ENCODE measurements at places on chromosomes 2 and 18.

DNA sequence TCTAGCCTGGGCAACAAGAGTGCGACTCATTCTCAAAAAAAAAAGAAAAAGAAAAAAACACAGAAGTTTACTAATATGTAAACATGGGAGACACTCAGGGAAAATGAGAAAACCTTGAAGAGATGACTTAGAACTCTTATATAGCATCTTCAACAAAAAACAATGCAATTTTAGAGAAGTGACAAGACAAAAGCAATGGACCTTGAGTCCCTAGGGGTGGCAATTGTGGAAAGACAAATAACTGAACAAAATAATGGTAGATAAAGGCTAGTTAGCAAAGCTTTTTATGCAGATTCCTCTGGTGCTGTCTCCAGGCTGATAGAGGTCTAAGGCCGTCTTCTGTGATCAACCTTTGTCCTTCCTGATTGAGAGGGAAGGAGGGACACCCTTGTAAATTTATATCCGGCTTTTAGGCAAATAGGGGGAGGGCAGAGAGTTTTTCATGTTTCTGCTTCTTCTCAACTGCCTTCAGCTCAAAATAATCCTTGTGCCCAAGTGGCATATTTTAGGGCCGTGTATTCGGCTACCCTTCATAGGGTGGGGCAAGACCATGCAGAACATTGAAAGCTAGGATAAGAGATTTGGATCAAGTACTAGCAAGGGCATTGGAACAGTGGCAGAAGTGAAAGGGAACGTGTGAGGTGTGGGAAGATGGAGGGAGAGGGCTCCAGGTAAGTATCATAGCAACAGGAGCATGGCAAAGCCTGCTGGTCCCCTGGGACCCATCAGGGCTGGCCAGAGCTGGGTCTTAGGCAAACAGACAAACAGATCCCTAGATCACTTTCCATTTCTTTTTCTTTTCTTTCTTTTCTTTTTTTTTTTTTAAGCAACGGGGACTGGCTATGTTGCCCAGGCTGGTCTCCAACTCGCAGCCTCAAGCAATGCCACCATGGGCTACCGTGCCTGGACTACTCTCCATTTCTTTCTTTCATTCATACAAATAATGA is 116.2 kb upstream of the STPG4 start:
- no peak for DNase-seq

GRCh38 chr2:161427664-161428587 is 11.8 kb downstream of the TBR1 start:
- DNase-seq, result no peak

DNA sequence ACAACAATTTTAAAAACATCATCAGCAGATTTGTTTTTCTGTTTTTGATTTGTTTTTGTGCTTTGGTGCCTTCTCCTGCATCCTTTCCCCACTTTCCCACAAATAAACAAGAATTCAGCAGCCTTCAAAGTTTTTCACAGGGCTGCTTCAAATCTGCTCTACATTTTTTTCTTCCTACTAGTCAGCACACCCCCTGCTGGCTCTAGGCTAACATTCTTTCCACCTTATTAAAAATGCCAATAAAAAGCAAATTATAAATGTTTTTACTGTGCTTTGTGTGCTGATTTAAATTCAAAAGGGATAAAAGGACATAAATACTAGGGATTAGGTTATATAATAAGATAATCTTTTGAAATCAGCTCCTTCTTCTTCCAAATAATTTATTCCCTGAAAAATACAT is 6.2 kb upstream of the CNTNAP5 start:
- no peak for DNase-seq

- no peak for DNase-seq
Observed at GRCh38 chr2:170680172-170680941, 34.8 kb upstream of the SP5 start.

- DNase-seq, result no peak
Observed at GRCh38 chr2:109623923-109624322, 9.8 kb downstream of the SOWAHC start.

- DNase-seq, result no peak
Observed at GRCh38 chr2:30625276-30625675, 178.2 kb downstream of the LCLAT1 start.

DNA sequence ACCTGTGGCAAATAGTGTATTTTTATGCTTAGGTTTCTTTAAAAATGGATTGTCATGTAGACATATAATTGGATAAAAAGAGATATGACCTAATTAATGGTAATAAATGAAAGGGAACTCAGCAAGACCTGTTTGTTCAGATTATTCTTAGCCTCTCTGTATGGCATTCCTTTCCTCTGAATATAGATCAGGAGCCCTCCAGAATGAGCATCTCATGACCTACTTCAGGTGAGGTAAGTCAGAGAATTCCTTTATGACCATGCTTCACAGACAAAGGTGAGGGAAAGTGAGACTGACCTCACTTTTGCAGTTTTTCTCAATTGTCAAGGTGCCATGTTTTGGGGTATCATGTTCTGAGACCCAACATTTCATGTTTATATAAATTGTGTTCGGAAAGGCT is 1744.3 kb upstream of the PIK3C3 start:
- DNase-seq, result no peak

DNA sequence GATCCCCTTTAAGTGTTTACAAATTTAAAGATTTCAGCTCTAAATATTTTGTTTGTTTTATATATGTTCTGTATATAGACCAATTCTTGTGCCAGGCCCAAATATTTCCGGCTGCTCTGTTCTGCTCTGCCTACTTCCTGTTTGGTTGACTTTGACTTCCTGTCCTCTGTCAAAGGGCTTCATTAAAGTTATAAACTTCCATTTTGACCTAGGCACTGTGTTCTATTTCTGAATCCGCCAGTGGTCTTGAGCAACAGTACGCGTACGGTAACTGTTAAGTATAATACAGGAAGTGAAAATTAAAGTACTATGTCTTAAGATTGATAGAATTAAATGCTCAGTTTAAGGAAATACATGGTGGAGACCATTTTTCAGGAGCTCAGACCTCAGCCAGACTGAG is 13.5 kb upstream of the REL start:
- DNase-seq, result no peak

DNA sequence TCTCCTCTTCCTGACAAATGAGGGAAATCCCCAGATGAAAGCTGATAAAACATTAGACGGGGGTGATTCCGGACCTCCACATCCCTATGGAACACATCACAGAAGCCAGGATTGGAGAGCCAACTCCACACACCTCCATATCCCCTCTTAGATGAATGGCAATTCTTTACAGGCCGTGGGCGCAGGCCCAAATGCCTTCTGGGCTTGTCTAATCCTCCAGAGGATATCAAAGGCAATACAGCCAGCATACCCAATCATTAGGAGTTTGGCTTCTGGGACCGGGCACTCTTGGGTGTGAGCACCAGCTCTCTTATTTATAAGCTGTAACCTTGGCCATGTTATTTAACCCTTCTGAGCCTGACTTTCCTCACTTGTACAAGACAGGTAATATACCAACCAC is 15.0 kb upstream of the CYP1B1 start:
- DNase-seq, result no peak

GRCh38 chr2:101793277-101793969 is 95.9 kb downstream of the MAP4K4 start:
- no peak for DNase-seq

- DNase-seq, result no peak
Observed at GRCh38 chr2:178452334-178452733, 1.2 kb downstream of the PJVK start.

DNA sequence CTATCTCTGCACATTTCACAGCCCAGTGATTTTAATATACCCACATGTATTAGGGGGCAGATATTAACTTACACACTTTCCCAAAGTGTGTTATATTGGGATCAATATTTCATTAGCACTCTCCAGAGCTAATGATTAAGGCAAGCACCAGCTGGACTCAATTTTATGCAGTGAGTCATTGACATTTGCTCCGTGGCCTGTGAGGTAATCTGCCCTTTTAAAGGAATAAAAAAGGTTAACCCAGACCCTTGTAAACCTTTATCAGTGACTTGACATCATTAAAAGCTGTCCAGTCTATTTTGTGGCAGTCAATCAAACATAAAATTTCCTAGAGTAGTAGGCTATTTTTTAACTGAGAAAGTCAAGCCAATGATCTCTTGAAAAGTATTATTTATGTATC is 1870.4 kb upstream of the CELF4 start:
- no peak for DNase-seq

- no peak for DNase-seq
Observed at GRCh38 chr18:41043876-41044275, 911.2 kb upstream of the PIK3C3 start.

DNA sequence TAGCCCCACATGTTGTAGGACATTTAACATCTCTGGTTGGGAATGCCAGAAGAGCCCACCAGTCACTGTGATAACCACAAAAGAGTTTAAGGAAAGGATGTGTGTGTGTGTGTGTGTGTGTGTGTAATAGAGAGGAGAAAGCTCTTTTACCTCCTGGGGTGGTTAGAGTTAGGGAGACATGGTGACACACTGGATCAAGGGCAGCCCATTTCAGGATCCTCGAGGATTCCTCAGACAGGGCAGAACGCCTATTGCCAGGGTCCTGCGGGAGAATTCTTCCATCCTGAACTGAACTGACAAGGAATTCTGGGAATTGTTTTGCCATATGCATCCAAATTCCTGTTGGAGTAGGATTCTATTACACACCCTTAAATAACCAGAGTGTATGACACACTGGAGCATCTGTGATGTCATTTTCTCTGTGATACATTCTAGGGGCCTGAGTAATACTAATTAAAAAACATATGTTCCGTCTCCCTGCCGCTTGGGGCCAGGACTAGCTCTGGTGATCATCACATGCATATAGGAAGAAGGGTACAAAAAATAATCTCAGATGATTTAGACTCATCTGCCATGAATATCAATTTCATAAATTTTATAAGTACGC is 156.4 kb upstream of the MMADHC start:
- peak; percentile 76 for DNase-seq

DNA sequence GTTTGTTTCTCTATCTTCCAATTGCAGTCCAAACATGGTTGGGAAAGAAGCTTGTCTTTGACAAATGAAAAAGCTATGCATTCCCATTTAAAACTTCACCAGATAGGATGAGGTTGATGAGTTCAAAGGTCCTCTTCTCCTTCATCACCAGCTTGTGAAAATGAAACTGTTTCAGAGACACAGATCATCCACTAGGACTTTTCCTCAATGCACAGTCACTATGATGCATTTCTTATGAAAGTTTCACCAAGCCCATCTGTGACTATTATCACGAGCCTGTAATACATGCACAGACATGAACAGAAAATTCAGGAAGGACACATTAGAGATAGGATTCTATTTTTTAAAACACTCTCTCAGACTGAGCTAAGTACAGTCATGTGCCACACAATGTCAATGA is 644.4 kb downstream of the PLCL1 start:
- DNase-seq, result no peak

GRCh38 chr2:58047373-58047935 is 848 bp downstream of the VRK2 start:
- no peak for DNase-seq

Measured in AG20443 (cell line).